Skin of body (tissue), 3 donors: ENCODE measurements at places on chromosomes 4 and X.

DNA sequence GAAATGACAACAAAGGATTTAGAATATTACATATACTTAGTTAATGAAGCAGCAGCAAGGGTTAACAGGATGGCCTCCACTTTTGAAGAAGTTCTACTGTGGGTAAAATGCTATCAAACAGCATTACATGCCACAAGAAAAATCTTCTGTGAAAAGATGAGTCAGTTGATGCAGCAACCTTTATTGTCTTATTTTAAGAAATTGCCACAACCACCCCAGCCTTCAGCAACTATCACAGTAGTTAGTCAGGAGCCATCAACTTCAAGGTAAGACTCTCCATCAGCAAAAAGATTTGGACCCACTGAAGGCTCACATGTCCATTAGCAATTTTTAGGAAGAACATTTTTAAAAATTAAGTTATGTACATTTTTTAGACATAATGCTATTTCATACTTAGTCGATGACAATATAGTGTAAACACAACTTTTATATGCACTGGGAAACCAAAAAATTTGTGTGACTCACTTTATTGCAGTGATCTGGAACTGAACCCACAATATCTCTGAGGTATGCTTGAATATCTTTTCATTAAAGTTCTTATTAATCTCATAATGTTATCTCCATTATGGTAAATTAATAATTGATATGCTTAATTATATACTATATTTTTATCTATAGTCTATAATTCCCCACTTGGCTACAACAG is 81.2 kb downstream of the SPCS3 start:
- DNase-seq = no peak

GRCh38 chr4:107736924-107737448 is 17.0 kb upstream of the PAPSS1 start:
- no peak for DNase-seq

DNA sequence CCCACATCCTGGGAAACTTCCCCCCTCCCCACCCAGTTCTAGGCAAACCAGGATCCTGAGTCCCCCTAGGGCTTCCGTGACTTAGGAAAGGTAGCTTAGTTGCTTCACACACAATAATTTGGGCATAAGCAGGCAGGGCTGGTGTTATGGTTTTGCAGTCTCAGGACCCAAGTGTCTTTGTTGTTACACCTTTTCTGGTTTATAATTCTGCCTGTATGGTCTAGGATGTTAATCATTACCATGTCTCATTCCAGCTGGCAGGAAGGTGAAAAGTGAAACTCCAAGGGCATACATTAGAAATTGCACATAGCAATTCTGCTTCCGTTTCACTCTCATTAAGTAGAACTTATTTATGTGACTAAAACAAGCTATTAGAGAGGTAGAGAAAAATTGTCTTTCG is 16.8 kb downstream of the UGT8 start:
- no peak for DNase-seq

GRCh38 chrX:9610771-9611392 is 146.0 kb downstream of the TBL1X start:
- no peak for DNase-seq

DNA sequence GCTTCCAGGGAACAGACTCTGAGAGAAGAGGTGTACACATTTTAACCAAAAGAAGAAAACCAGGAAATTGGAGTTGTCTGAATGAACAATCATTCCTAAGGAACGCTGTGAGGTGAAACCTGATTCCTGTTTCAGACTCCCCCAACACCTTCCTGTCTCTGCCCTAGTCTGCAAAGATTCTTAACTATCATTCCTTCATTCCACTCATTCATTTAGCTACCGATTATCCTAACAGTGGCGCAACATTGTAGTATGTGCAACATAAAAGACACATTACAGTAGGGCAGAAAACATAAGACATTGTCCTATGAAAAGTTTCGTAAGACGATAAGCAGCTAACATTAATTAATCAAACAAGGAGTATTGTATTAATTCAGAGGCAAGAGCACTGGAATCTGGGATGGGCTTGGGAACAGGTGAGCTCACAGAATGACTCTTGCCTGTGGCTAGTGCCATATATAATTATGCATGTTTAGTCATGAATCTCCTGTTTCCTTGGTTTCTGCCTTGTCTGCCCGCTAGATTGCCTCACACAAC is 23.8 kb upstream of the ADH7 start:
- no peak for DNase-seq

DNA sequence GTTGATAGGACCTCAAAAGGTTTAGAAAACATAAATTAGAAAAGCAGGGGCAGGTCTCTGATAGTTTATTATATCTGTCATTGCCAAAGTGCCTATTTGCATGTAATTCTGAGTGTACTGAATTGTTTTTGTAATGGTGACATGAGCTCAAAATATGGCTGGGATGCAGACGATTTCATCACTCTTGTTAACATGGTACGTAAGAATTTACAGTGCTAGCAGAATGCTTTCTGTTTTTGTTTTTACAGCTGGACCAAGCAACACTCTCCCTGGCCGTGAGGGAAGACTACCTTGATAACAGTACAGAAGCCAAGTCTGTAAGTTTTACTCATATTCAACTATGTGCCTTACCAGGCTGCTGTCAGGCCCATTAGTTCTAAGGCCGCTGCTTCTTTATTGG is 58.1 kb downstream of the PHEX start:
- DNase-seq = no peak

DNA sequence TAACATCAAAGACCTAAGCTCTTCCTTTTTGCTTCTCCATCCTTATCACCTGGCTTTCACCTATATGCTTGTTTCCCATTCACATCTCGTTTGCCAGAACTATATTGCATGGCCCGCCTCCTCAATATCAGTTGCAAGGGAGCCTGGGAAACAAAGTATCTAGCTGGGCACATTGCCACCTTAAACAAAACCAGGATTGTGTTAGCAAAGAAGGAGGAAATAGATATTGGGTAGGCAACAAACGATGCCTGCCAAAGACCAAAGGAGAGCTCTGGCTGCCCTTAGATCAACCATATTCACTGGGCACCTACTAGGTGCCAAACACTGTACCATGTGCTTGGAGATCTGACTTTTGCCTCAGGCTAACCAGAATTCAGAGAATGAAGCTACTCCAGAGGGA is 107.5 kb downstream of the GRIA3 start:
- no peak for DNase-seq

GRCh38 chr4:122525865-122526264 is 69.3 kb upstream of the IL2 start:
- DNase-seq = no peak

DNA sequence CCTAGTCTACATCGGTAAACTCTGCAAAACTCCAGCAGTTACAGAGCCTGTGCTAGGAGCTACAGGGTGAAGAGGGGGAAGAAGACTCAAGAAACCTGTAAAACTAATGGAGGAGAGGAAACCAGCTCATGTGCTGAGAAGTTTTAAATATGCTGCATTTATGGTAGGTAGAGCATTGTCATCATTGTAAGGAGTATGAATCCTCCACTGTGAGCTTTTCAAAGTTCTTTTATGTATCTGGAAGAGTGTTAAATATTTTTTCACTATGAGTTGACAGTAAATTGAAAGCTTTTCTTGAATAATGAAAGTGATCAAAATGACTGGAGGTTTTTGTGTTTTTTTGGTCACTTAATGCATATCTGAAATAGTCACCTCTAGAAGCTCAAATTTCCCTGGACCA is 46.2 kb downstream of the SEPTIN11 start:
- no peak for DNase-seq

DNA sequence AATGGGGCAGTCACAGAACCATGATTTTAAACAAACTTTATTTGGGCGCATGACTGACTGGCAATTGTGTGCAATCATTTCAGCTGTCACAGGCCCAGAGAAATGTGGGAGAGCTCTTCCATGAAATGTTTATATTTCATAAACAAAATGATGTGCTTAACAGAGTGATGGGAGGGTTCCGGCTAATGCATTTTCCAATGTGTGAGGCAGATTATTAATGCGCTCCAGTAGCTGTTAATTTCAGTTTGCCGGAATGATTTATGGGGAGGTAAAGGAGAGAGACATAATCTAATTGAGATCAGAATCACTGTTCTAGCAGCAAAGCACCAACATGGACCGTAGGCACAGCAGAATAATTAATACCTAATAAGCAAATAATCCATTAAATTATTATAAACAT is 55.6 kb downstream of the NKX6-1 start:
- DNase-seq = no peak
